ENCODE measurements at places on chromosomes 12 and 14.

DNA sequence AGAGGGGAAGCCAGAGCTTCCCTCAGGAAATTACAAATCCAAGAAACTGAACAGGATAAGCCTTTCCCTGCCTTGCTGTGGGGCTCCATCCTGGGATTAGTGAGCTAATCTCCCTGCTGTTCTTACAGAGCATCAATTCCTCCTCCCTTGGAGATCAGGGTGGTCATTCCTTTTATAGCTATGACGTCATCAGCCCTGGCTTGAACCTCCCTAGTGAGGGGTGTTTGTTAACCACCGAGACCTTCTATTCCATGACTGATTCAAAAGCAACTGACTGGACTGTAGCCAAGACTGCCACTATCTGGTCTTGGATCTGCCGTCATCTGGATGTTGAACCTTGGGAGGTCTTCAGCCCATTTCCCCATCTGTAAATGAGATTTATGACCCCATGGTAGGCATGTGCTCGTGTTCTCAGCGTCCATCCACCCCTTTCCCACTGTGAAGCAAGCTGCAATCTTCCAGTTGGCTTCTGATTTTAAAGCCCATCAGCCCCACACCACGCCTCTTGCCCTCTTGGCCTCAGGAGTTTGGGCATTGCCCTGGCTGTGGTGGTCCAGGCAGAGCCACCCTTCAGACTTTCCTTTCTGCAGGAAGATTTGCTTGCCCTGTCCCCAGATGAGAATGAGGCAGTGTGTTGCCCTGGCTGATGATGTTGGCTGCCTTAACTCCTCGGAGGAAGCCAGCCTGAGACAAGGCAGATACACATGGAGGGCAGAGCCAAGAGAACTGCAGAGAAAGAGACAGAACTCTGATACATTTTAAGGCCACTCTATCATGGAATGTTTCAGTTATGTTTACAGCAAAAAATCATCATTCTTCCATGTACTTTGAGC is 59.6 kb upstream of the ACTN1 start:
- no peak for DNase-seq

GRCh38 chr12:79098530-79098929 is 234.0 kb downstream of the SYT1 start:
- no peak for DNase-seq

- no peak for DNase-seq
These were observed 553.1 kb upstream of the FLRT2 start for GRCh38 chr14:84976805-84977204.

DNA sequence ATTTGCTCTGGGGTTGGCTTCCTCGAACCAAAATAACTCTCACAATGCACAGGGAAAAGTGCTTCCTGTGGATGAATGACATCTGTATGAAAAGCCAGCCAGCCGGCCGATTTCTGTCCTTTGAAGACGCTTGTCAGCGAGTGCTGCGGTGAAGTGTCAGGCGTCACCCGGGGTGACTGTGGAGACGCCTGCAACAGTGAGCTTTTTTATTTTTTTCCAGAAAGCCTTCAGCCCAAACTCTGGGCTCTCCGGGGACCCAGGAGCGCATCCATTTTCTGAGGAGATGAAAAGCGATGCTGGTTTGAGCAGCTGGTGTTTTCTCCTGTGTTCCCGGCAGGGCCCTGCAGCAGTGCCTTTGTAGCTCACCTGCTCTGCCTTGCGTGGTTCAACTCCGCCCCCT is 147.9 kb upstream of the MYL2 start:
- no peak for DNase-seq

DNA sequence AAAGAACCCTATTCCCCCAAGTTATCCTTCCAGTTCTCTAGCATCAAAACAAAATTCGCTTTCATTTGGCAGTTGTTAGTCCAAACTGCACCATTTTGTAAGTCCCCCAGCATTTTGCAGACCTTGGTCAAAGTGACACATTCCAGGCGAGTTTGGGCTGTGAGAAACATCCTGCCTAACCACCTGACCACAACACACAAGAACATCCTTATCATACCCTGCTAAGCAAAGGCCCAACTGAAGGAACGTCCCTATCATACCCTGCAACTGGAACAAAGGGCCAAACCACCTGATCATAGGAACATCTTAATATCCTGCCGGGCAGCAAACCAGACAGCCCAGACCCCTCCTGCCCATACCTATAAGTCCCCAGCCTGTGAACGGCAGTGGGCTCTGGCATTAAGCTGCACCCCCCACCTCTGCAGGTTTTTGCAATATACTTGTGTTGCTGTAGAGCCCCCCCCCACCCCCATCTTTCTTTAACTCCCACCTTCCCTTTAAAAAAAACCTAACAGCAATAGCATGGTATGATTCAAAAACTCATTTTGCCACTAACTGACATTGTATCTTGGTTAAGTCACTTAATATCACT is 2.7 kb downstream of the PCNX4 start:
- no peak for DNase-seq

- DNase-seq, result no peak
These were observed 35.5 kb downstream of the CPSF6 start for GRCh38 chr12:69274861-69275260.

GRCh38 chr12:104709692-104710435 is 248.2 kb downstream of the SLC41A2 start:
- no peak for DNase-seq

DNA sequence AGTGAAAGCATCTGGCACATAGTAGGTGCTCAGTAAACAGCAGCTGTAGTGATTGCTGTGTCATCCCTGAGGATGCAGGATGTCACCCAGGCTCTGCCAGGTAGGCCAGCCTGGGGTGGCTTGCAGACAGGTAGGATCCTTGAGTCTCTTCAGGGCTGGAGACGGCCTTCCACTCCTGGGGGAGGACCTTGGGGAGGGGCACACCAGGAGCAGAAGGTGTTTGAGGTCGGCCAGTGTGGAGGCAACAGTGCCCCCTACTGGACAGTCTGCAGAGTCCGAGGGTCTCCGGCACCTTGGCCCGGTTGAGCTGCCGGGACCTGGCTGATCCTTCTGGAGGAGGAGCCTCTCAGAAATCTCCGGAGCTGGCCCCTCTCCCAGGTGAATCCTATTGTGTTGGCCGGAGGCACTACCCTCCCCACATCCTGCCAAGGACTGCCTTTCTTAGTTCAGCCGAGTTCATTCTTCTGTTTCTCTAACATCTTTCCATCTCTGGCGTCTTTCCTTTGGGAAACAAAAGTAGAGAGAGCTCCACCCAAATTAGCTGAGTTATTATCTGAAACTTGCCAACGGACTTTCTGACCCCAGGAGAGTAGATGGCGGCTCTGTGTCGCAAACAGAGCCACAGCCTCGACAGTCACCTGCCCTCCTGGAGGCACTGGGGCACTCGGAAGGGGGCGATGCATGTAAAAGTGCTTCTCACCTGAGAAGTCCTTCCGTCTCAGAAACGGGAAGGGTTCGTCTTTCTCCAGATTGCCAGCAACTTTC is 41.8 kb upstream of the CLMN start:
- DNase-seq, result no peak

- peak; percentile 62 for DNase-seq
These were observed 30.1 kb upstream of the DLK1 start for GRCh38 chr14:100696590-100696989.

- DNase-seq, result no peak
These were observed 7.6 kb upstream of the SRGAP1 start for GRCh38 chr12:63836936-63837335.

GRCh38 chr12:108253540-108253939 is 85.6 kb downstream of the CMKLR1 start:
- peak; percentile 17 for DNase-seq

- no peak for DNase-seq
These were observed 5.2 kb downstream of the KRT86 start for GRCh38 chr12:52279422-52280318.

DNA sequence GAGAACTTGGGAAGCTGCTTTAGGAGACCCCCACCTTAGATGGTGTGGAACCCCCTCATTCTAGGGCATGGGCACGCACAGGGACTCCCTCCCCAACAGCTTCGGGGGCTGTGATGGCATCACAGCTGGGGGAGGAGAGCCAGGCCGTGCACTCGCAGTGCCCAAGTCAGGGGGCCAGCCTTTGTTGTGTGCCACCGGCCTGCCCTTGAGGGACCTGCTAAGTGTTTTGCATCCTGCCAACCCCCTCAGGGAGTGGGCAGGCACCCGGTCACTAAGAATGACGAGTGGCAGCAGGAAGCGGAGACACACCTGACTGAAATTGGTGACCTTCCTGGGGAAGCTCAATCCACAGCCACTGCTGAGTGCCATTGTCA is 334.9 kb upstream of the SFSWAP start:
- DNase-seq, result no peak

DNA sequence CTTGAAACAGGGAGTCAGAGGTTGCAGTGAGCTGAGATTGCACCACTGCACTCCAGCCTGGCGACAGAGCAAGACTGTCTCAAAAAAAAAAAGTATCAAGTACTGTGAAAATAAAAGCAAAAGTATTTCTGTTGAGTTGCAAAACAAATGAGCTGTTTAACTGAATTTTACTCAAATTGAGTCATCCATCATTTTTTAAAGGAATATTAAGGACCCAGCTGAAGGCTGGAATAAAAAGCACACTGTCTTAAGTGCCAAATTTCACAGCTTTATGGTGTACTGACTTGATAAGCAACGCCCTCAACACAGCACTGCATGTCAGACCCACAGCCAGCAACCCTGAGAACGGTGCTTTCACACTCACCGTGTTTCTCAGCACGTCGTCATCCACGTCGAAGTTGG is 57.9 kb downstream of the AMN start:
- DNase-seq, result no peak

DNA sequence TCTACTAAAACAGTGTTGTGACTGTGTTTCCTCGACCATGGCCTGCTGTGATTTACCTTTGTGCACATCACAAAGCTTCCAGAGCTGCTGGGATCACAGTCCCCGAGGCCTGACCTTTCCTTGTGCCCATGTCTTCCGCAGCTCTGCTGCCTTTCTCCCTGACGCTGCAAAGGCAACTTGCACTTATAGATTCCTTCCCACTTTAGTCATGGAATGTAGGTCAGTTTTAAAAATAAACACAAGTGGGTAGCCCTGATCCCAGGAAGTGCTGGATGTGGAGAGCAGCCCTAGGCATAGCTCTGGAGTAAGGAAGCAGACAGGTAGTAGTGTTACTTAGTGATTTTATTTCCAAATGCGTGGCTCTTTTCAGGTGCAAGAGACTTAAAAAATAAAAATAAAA is 825.7 kb downstream of the AACS start:
- DNase-seq, result no peak

- DNase-seq, result no peak
These were observed 30.4 kb downstream of the CCNK start for GRCh38 chr14:99511421-99512109.

DNA sequence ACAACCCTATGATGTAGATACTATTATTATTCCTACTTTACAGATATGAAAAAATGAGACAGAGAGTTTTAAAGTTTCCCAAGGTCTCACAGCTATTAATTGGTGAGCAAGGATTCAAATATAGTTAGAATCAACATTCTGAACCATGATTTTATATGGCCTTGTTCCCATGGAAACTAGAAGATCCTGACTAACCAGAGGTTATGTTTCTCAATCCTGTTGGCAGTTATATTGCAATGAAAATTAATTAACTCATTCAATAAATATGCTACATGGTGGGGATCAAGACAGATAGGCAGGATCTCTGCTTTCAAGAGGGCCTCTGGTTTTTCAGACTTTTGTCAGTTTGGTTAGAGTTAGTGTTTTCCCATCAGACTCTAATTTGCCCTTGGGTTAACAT is 9.3 kb upstream of the FUT8 start:
- no peak for DNase-seq

DNA sequence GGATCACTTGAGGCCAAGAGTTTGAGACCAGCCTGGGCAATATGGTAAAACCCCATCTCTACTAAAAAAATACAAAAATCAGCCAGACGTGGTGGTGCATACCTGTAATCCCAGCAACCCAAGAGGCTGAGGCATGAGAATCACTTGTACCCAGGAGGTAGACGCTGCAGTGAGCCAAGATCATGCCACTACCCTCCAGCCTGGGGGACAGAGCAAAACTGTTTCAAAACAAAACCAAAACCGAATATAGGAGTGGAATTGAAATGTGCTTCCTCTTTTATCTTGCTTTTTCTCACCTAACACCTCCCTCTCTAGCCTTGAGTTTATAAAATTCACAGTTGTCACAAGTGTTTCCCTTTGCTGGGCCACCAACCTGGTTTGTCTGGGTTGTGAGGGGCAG is 181.9 kb downstream of the PAH start:
- DNase-seq, result no peak

DNA sequence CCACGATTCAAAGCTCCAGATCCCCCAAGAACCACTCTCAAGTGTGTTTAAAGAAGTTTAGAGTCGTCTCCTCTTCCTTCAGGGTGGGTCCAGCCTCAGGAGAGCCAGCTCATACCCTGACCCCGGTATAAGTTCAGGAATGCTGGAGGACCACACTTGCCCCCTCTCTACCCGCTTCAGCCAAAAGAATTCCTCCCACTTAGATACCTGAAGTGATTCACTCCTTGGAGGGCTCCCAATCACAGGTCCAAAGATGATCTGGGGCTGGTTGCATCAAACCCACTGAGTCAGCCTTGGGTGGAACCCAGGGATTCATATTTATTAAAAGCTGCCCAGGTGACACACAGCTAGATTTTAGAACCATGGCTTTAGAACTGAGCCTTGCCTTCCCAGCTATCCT is 133.5 kb upstream of the PARP11 start:
- DNase-seq, result no peak

- DNase-seq, result no peak
These were observed 80.7 kb downstream of the NPAS3 start for GRCh38 chr14:33019346-33019745.

Measured in SK-N-DZ (cell line).